Stimulated activated CD4-positive, alpha-beta T cell treated with anti-CD3 and anti-CD28 coated beads, Interleukin-4, amount 100 ng/mL, for 24 hours (primary cell): ENCODE measurements at places on chromosomes 2 and 18.

- DNase-seq: no peak
Measured at GRCh38 chr2:85599468-85600234, 2.8 kb downstream of the TMEM150A start.

DNA sequence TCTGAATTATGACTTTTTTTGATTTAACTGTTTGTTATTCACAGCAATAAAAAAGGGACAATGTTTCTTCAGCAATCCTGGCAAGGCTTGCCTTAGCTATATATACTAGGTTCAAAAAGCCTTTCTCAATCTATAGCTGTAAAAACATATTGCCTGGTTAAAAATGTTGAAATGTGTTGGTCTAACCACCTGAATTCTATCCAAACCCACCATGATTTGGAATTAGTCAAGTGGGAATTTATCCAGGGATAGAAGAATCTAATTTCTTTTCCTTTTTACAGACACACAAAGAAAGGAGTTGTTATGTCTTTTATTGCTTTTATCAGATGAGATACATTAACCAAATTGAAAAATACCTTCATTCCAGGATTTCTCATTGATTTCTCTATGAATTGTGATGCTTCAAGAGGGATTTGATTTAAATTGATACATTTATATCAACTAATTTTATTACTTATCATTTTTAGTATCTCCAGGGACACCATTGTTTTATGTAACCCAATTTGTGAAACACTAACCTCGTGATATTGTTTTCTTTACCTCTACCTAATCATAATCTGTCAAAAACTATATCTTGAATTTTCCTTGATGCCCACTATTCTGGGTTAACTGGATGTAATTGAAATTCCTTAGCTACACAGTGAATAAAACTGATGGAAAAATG is 88.1 kb downstream of the LRP1B start:
- no peak for DNase-seq

- no peak for DNase-seq
Measured at GRCh38 chr2:205130111-205130829, 552.0 kb upstream of the NRP2 start.

DNA sequence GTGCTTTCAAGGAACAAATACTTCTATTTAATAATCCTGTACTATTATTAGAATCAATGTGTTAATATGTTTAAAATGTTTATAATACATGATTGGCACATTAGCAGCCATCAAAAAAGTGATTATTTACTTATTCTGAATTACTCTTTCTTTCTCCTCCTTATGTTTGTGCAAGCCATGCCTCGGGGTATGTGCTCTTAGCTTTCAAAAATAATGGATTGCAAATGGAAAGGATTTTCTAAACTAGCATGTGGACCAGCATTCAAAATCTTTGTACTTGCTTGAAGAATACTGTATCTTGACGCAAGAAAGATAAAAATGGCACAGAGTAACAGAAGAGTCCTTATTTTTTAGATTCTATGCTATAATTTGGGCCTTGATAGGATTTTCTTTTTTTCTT is 156.5 kb downstream of the CDH7 start:
- DNase-seq: no peak

- DNase-seq: peak; percentile 46
Measured at GRCh38 chr2:1817256-1818051, 73.1 kb upstream of the PXDN start.

GRCh38 chr18:10314066-10314465 is 140.4 kb upstream of the APCDD1 start:
- DNase-seq: no peak

DNA sequence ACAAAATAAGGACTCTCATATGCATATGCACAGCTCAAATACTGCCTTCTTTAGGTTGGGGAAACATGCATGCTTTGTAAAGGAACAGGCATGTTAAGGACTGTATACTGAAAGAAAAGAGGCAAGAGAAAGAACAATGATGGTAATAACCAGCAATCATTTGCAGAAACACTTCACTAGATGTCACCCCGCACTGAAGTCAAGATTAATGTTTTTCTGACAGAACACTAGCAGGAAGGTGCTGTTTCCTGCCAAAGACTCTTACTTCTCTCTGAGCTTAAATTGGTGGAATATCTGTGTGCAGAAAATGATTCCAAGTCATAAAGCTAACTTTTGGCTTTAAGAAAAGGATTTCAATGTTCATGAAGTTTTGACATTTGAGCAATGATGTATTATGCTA is 19.3 kb upstream of the CSRNP3 start:
- no peak for DNase-seq

- DNase-seq: no peak
Measured at GRCh38 chr2:13289310-13289709, 572.6 kb downstream of the TRIB2 start.

DNA sequence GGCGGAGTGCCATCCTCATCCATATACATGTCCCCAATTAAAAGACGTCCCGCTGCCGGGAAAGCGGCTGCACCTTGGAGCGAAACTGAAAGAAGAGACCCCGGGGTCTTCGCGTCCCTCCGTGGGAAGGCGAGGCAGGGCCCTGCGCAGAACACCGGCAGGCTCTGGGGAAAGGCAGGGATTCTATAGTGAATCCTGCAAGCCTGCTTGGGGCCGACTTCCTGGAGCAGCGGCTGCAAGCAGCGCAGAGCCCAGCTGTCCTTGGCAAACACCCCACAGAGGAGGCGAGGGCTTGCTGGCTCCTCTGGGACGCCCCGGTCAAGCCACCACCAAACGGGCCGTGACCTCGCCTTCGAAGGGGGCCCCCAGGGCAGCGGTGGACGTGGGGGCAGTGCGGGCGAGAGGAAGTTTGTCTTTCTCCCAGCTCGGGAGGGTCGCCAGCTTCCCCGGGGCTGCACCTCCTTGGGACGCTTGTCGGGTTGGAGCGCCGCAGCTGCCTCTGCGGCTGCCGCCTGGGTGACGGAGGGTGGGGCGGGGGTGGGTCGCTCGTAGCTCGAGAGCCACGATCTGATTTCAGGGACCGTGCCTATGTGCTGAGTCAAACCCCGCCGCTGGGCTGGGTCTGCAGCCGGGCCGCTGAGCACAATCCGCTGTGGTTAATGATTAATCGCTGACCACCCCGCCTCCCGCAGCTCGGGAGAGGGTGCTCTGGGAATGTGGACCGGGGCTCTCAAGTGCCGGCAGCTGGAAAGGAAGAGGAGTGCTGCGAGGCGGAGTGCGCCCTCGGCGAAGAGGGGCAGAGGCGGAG is 486 bp upstream of the GPR39 start:
- DNase-seq: no peak

- DNase-seq: peak; percentile 48
Measured at GRCh38 chr2:113886479-113887008, 3.3 kb upstream of the ACTR3 start.

DNA sequence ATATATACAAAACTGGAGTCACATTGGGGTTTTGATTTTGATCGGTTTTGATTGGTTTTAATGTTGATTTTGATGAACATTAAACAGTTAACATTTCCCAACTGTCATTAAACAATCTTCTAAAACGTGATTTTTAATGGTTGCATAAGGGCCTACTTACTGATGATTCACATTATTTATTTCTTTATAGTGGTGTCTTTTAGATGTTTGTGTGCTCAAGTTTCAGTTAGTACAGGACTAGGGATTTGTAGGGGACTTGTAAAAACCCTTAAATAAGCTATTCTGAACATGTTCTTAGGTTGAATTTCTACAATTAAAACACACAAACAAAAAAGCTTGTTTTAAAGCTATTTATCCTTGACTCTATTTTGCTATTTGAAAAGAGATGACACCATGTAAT is 61.6 kb downstream of the TTC21B start:
- no peak for DNase-seq

DNA sequence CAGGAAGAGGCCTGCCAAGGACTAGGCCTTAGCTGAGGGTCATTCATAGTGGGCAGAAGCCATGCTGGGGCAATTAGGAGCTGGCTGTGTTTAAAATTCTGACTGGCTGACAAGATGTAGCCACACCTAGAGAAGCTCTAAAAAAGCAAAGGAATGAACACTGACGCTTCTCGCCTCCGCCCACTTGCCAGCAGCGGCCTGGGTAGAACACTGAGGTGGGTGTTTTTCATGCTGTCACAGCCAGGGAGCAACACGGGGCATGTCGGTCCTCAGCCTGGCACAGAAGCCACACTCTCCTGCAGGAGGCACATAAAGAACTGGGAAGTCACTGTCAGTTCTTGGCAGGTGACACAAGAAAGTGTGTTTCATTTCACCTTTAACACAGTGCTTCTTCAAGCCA is 10.4 kb downstream of the CHST10 start:
- DNase-seq: no peak

- DNase-seq: no peak
Measured at GRCh38 chr2:160364364-160364763, 129.2 kb downstream of the RBMS1 start.

GRCh38 chr18:51196118-51196810 is 1.2 kb downstream of the MEX3C start:
- peak; percentile 54 for DNase-seq

- peak; percentile 34 for DNase-seq
Measured at GRCh38 chr2:215828528-215829184, 184.7 kb downstream of the MREG start.

- no peak for DNase-seq
Measured at GRCh38 chr2:126876631-126877030, 22.1 kb upstream of the TEX51 start.

DNA sequence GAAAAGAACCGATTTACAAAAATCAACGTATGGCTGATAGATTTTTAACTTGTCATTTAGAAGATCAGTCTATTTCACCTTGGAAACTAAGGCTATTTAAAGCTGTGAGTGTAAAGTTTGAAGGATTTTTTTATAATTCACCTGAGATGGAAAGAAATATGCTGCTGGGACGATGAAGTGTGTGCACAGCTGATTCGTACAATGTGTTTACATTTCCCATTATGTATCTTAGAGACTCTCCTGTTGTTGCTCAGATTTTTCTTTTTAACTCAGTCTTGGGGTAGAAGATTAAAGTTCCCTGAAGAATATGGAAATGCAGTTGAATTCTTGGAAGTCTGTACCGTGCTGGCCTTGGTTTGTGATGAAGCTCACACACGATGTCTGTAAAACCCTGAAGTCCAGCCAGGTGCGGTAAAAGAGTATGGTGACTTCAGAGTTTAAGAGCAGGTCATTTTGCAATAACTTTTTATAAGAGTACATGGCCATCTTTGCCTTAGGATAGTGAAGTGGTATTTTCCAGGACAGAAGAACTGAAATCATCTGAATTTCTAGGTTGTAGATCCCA is 250.1 kb downstream of the PRKCE start:
- DNase-seq: no peak

DNA sequence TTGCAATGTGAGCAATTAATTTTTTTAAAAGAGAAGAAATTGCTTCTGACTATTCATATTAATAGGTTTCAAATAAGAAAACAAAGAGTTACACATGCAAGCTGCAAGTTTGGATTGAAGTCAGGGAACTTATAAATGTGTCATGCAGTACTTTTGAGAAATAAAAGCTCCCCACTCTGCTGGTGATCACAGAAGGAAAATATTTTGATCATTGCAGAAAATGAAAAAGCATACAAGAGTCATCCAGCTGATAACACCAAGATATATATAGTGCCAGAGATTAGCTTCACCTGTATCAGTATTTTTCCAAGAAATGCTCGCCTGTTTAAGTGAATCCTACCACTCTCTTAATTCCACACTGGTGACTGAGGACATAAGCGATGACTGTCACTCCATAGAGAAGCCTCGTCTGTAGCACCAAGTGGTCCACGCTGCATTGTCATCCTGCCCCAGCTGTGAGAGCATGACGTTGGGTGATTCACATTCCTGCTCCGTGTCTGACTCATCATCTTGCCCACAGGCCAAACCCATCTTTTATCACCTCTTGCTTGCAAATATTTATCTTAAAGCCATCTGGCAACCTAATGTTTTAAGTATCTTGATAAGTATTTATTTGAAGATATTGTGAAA is 178.0 kb downstream of the ASXL3 start:
- no peak for DNase-seq

GRCh38 chr2:43636621-43637020 is 439 bp upstream of the PLEKHH2 start:
- DNase-seq: no peak

GRCh38 chr2:385785-386184 is 97.9 kb upstream of the ALKAL2 start:
- DNase-seq: no peak

- DNase-seq: no peak
Measured at GRCh38 chr2:165624470-165624800, 154.9 kb downstream of the CSRNP3 start.

DNA sequence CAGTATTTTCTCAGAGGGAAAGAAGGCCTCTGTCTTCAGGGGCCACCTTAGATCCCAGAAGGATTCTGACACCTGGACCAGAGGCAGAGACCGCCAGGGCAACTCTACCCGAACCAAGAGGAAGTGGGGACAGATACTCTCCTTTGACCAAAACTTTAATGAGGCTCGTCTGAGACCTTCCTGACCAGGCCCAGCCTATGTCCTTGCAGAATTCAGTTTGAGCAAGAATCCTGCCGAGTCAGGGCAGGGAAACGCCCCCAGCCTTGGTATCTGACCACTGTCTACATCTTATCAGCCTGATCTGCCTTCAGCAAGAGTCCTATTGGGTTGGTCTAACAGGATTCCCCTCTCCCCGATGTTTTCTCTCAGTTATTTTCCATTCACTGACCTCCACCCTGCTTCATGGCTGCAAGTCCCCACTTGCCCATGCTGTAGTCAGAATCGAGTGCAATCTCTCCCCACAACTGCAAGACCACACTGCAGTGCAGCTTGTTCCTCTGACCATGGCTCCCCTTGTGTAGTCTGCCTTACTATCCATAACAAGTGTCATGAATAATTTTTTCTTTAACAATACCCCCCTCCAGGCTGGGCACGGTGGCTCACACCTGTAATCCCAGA is 95.0 kb downstream of the MSH2 start:
- DNase-seq: no peak

DNA sequence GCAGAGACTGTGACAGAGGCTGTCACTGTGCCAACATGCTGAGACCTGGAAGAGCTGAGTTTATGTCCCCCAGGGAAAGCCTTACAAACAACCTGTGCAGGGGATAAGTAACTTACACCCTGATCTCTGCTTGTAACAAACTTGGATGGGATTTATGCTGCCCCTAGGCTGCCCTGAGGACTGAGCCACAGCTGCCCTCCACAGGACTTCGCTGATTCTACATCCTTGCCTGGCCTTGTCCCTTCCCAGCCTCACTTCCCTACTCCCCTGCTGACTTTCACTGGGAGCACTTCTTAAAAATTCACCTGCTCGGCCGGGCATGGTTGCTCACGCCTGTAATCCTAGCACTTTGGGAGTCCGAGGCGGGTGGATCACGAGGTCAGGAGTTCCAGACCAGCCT is 45.9 kb upstream of the ASAP2 start:
- no peak for DNase-seq

GRCh38 chr2:173307293-173307692 is 47.4 kb upstream of the CDCA7 start:
- DNase-seq: no peak

- DNase-seq: no peak
Measured at GRCh38 chr2:168722592-168722991, 79.8 kb upstream of the NOSTRIN start.

- no peak for DNase-seq
Measured at GRCh38 chr2:217662984-217663602, 339.7 kb downstream of the TNS1 start.
